Stimulated activated CD8-positive, alpha-beta memory T cell treated with anti-CD3 and anti-CD28 coated beads, Interleukin-7, amount 100 ng/mL, for 1 hour (primary cell): ENCODE measurements at places on chromosomes 6 and 20.

DNA sequence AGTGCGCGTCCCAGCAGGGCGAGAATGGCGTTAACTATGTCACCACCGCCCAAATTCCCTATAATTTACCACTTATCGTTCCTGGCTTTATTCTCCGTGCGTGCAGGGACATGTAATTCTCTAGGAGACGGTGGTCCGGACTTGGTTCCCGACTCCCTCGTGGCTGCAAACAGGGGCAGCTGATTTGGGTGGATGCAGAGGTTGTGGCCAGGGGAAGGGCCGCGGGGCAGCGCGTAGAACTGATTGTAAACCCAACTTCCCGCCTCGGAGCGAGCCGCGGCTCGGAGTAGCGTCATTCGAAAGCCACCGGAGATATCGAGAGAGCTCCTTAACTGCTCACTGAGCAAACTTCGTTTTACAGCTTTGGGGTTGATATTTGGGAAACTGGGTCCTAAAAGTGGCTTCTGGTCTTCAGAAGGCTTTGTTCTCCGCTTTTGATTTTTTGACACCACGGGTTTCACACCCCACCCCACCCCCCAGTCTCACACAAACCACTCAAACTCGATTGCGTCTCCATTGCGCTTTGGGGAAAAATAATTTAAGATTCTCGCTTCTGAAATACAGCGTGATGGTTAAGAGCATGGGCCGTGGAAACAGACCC lies 17.5 kb upstream of the ZSCAN9 start:
- no peak for DNase-seq

GRCh38 chr6:31094389-31094881 lies 17.9 kb downstream of the C6orf15 start:
- no peak for DNase-seq

DNA sequence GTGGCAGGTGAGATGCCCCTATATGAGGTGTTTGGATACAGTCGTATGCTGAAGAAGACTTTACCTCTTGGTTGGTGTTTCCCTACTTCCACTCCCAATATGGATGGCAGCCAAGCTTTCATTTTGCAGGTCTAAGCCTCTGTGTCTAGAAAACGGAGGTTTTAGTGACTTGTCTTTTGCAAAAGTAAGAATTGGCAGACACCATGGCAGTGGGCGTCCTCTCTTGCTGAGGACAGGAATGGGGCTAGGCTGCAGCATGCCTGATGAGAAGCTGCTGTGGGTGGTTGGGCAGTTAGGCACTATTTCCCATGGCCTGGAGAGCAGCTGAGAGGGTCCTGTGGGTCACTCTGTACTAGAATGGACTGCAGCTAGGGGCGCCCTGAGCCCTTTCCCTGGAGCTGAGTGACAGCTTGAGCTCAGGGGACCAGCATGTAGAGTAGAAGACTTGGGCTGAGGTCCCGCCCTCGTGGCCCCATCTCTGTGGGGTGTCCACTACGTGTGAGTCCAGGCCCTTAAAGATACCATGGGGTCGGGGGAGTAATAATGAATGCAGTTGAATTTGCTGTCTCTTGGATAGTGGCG lies 127.4 kb downstream of the CDH26 start:
- no peak for DNase-seq

GRCh38 chr20:61733891-61734732 lies 331.6 kb downstream of the TAF4 start:
- no peak for DNase-seq

- no peak for DNase-seq
Observed at GRCh38 chr20:6855104-6855503, 87.6 kb downstream of the BMP2 start.

DNA sequence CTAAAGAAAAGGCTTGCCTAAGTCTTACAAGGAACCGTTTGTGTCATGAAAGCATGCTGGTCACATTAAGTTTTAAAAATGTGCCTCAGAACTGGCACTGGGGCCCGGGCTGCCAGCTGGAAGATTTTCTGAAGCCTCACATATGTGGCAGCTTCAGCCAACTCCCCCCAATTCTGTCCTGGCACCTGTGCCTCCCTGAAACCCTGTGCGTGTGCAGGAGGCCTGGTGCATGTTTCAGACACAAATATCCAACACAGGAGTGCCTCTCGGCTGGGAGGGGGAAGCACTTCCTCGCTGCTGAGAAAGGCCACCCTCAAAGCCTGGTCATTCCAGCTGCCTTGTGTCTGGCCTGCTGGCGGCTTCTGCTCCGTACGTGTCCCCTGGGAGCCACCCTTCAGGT lies 188.5 kb upstream of the SNX9 start:
- DNase-seq, result no peak

GRCh38 chr6:158383057-158383456 lies 70.8 kb downstream of the TULP4 start:
- no peak for DNase-seq

- DNase-seq, result no peak
Observed at GRCh38 chr20:6347916-6348315, 225.1 kb upstream of the FERMT1 start.

GRCh38 chr6:144127097-144127496 lies 23.2 kb upstream of the STX11 start:
- DNase-seq, result no peak

DNA sequence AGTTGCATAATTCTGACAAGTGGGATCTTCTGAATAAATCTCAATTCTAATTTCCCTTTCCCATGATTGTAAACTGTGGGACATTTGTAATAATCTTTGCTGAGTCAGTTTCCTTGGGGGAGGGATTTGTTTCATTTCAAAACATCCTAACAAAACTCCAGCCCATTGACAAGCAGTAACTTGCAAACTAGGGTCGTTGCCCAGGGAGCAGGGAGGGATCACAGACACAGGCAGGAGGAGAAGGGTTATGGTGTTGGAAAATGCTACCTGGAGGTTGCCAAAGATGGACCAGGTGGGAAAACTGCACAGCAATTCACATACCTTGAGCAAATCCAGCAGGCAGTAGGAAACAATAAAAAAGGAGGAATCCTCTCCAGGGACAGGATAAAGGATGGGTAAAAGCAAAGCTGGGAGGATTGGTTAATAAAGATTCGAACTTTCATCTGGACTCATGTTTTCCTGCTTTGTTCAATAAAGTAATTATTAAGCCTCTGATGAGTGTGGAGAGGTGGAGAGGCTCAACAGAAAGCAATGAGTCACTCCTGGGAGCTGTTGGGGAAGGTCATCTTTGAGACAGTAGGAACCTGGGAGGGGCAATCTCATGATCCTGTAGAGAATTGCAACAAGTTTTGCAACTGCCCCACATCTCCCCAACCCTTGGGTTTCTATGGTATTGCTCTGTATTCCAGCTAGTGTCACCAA lies 87.3 kb upstream of the AKIRIN2 start:
- no peak for DNase-seq

GRCh38 chr6:29941016-29941415 lies 1.3 kb upstream of the HLA-A start:
- no peak for DNase-seq

DNA sequence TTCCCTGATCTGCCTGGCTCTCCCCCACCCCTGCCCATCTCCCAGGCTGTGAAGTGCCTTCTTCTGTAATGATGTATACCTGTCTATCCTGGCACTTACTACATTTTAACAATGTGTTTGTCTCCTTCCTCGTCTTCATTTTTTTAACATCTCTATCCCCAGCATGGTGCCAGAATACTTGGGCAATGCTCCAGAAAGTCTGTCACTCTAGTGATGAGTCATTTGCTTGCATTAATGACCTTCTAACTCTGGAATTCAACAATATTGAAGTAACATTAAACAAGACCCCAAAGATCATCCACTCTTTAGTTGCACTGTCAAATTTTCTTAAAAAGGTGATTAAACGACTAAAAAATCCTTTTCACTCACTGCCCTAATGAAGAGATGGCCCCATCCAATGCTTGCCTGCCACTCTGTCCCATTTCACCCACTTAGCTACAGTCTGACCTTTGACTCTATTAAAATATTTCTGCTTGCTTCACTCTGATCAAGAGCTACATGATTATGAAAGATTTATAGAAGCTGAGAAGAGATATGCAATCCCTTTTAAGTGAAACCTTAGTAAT lies 7.7 kb upstream of the KLHL31 start:
- DNase-seq, result no peak

DNA sequence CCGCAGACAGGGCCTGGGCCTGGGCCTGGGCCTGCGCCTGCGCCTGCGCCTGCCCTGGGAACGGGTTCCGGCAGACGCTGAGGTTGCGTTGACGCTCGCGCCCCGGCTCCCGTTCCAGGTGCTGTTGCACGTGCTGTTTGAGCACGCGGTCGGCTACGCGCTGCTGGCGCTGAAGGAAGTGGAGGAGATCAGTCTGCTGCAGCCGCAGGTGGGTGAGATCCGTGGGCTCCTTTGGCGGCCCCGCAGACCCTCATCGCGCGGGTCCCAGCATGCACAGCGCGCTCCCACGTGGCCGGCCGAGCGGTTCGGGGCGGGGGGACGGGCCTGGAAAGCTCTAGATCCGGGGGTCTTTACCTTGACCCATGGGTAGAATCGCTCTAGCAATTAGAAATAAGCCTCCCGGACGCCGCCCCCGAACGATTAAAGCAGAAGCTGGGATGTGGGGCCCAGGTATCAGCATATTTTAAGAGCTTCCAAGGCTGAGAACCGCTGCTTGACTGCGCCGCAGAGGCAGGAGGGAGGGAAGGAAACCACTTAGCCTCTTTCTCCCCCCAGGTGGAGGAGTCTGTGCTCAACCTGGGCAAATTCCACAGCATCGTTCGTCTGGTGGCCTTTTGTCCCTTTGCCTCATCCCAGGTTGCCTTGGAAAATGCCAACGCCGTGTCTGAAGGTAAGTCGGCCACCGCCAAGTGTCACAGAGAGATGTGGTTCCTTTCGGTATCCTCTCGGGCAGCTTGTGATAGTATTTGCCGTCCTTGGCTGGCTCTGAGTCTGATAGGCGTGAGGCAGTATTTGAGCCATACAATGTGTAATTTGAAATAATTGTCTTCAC lies 508 bp downstream of the NOP56 start:
- DNase-seq, result no peak
